ENCODE measurements at places on chromosomes 12 and 14.

GRCh38 chr14:79043194-79043889 is 873.2 kb downstream of the NRXN3 start:
- no peak for DNase-seq

DNA sequence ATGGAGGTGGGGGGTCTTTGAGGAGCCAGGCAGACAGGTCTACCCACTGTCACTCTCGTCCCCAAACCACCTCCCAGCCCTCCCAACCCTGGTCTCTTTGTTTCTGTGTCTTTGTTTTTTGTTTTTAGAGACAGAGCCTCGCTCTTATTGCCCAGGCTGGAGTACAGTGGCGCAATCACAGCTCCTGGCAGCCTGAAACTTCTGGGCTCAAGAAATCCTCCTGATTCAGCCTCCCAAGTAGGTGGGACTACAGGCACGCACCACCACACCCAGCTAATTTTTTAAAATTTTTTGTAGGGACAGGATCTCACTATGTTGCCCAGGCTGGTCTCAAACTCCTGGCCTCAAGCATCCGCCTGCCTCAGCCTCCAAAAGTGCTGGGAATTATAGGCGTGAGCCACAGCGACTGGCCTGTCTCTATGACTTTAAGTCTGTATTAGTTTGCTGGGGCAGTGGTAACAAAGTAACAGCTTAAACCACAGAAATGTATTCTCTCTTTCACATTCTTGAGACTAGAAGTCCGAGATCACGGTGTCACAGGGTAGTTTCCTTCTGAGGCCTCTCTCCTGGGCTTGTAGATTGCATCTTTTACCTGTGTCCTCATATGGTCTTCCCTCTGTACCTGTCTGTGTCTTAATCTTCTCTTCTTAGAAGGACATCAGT is 26.1 kb downstream of the DTX1 start:
- DNase-seq, result no peak

DNA sequence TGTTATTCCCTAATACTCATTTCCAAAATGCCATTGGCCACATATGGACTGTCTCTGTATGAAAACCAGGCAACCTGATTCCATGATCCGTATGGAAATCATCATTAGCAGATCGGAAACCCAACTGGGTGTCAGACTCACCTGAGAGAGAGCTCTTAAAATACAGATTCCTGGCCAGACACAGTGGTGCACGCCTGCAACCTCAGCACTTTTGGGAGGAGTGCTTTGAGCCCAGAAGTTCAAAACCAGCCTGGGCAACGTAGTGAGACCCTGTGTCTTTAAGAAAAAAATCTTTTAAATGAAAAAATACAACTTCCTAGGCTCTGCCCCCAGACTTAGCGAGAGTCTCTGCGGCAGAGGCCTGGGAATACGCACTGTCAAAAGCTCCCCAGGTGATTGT is 37.4 kb downstream of the PLXNC1 start:
- DNase-seq, result no peak

- no peak for DNase-seq
Measured at GRCh38 chr14:83714151-83714550, 1815.8 kb upstream of the FLRT2 start.

DNA sequence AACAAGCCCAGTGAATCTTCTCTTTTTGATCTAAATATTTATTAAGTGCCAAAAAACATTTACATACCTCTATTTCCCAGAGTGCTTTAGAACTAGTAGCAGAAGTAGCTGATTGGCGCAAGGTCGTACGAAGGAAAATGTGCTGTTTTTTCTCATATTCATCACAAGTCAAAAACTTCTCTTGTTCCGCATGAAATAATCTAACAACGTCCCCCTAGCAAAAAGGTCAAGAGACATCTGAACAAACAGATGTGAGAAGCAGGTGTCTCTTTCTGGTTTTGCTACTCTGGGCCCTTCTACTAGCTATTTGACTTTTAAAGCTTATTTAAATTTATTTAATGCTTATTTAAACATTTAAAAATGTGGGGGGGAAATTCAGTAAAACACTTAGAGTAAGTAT is 117.8 kb downstream of the ITPR2 start:
- DNase-seq, result no peak

GRCh38 chr14:51602310-51602709 is 49.4 kb upstream of the FRMD6 start:
- no peak for DNase-seq

DNA sequence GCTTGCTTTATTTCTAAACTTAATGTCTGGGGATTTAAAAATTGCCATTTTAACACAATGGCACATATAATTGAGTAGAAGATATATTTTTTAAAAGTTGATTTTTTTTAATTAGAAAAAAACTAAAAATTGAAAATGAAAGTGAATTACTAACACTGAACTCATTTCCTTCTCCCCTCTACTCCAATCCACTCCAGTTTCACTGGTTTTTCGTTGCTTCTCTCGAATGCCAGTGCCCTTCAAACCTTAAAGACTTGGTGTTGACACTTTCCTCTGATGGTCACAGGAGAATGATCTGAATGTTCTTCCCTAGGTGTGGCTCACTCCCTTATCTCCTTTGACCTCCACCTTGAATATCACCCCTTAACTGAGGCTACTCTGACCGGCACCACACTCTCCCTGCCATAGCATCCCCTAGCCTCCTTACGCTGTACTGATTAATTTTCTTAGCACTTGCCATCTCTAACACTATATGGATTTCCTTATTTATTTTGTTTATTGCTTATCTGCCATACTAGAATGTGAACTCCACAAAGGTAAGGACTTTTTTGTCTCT is 107.1 kb downstream of the LIN7A start:
- no peak for DNase-seq

GRCh38 chr12:109358154-109358869 is 10.6 kb downstream of the MYO1H start:
- no peak for DNase-seq

DNA sequence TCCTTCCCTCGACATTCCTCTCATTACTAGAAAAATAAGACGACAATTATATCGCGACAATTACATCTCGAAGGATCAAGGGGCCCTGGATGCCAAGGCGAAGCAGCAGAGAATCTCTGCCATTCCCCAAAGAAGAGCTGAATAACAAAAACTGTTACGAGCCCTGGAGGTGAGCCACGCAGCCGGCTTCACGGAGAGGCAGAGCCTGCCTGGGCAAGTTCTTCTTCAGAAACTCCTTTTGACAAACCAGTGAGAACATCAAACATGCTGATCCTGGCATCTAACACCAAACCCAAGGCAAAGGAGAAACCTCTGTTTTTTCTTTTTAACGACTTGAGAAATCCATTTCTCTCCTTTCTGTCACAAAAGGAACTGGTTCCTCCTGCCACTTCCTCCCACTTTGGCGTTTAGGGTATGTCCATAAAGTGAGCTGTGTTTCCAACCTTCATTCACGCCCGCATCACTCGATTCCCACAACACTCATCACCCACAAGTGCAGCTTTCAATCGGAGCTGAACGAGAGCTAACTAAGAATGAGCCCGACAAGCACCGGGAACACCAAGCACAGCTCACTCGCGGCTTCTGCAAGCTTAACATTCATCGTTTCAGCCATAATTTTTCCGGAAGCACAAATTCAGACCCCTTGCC is 21.5 kb downstream of the CCDC88C start:
- DNase-seq, result no peak

DNA sequence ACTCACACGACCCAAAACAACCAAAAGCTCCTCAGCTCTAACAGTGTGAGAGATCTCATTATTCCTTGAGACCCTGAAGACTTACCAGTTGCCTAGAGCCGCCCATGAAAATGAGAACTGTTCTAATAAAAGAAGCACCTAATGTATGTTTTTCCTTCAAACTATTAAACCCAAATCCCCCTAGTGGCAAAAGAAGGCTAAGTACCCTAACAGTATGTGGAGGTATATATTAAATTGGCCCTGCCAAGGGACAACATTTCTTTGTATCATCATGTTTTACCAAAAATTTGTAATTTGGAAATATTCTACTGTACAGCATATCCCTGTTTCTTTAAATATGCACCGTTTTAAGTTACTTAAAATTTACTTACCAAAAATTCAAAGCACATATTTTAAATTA is 38.0 kb upstream of the PPFIA2 start:
- DNase-seq, result no peak

DNA sequence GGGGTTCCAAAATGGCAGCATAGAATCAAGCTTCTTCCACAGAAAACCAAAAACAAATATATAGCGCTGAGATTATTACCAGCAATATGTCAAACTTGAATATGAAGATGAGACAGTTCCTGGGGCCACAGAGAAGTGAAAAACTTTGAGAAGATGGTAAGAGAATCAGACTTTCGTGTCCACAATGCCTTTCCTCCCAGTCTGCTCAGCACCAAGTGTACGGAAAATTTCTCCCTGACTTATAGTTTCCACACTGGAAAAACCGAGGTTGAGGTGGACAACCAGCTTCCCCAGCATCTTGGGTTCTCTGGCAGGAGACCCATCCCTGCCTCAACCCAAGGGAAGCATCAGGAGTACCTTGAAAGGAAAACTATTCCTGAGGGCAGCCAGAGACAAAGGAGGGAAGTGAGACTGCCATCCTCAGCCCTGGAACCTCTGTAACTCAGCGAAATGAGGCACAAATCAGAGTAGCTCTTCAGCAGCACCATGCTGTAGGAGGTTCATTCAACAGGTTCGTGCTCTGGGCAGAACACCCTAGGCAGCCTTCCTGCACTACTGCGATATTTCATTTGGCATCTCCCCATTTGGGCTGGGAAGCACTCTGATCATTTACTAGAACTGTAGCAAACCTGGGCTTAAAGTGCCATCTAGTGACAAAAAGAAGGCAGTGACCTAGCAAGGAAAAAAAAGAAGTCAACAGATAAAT is 52.4 kb upstream of the CAPRIN2 start:
- DNase-seq, result no peak

DNA sequence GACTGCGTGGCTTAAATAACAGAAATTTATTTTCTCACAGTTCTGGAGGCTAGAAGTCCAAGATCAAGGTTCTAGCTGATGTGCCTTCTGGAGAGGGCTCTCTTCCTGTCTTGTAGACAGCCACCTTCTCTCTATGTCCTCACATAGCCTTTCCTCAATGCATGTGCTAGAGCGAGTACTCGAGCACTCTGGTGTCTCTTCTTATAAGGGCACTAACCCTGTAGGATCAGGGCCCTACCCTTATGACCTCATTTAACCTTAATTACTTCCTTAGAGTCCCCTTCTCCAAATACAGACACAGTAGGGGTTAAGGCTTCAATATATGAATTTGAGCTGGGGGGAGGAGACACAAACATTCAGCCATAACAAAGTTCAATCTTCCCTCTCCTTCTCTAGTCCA is 10.2 kb downstream of the DHH start:
- DNase-seq, result no peak

- DNase-seq, result peak; percentile 5
Measured at GRCh38 chr12:34403706-34404376, 381.5 kb downstream of the ALG10 start.

GRCh38 chr12:2151391-2151790 is 98.6 kb downstream of the CACNA1C start:
- no peak for DNase-seq

GRCh38 chr14:21385188-21385904 is 1.5 kb upstream of the SUPT16H start:
- no peak for DNase-seq

GRCh38 chr12:89108265-89108664 is 244.0 kb downstream of the DUSP6 start:
- DNase-seq, result no peak

DNA sequence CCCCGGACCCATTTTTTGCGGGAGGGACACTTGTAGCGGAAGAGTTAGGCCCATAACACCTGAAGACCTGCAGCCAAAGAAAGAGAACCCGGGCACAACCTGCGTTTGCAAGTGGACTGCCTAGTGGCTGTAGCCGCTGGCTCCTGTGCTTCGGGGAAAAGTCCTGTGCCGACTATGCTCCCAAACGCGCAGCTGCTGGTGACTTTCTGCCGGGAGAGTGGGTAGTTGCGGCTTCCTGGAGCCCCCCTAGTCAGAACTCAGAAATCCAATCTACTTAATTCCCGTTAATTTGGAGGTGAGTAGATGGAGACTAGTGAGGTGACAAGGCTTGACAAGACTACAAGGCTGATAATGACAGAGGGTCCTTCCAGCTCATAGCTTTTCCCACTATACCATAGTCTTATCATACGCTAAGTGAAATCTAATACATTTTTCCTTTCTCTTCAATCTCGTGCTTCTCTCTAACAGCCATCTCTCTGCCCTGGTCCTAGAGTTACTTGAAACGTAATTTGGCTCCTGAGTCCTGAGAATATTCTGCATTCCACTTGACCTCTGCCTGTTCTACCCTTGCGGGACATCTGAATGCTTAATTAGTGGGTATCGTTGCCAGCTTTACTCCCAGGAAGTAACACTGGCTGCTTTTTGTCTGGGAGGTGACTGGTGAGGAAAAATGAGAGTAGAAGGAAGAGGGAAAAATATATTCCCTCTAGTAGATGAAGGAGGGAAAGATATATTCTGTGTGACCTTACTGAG is 556 bp downstream of the MTHFD1 start:
- DNase-seq, result no peak

DNA sequence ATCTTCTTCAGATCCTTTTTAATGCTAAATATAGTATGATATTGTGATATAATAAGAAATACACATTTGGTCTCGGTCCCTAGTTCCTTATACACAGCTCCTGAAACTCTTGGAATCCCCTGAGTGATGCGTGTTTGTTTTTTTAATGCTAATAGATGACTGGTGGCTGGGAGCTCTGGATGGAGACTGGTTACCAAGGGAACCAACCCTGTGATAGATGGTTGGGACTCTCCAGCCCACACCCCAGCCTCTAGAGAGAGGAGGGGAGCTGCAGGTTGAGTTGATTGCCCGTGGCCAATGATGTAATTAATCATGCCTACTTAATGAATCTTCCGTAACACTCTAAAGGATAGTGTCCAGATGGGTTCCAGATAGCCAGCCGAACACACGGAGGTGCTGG is 140.6 kb downstream of the FBXL14 start:
- no peak for DNase-seq

DNA sequence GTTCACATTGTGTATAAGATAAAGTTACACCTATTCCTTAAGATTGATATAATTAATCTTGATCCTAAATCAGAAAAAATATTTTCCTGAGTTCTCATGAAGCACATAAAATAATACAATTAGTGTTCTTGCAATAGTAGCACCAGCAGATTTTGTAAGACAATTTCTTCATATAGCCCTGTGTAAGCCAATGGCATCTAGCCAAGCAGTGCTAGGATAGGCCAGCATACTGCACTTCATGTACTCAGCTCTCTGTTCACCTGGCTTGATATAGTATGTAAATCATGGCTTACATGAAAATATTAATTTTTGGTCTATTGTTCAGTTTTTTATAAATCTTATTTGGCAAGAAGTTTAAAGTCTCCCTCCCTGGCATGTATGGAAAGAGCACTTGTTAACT is 1.9 kb downstream of the KLRF2 start:
- DNase-seq, result no peak

DNA sequence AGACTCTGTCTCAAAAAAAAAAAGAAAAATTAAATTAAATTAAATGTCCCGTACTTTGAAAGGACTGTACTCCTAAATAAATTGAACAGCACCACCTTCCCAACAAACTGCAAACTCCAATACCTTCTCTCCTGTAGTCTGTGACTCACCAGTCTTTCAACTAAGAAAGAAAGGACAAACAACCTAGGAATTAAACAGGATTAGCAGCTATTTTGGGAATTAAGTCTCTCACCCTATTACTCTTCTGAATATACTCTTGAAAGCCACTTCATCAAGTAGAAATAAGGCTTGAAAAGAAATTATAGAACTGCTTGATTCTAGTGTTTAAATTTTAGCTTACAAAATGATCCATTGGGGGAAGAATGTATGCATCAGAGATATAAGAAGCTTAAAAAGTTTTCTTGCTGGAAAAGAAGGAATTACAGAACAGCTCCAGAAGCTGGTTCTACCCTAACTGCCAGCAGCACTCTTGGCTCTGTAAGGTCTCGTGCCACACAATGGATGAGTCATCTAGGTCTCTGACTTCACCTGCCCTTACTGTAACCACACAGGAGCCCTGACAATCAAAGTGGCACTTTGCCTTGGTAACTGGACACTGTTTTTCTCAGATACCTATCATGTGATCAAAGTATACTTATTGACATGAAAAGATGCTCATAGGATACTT is 57.0 kb upstream of the CERS5 start:
- no peak for DNase-seq
